Left colon (tissue), 2 donors: ENCODE measurements at places on chromosomes 3 and 15. TPM values are rescaled to one million over a fixed set of nuclear protein-coding genes. Genes with fewer than 3 reads are reported as not detected.

The FAH gene
- 20.5 TPM for total RNA-seq

GRCh38 chr15:55937040-55937439 is 56.4 kb downstream of the NEDD4 start:
- DNase-seq = no peak

DNA sequence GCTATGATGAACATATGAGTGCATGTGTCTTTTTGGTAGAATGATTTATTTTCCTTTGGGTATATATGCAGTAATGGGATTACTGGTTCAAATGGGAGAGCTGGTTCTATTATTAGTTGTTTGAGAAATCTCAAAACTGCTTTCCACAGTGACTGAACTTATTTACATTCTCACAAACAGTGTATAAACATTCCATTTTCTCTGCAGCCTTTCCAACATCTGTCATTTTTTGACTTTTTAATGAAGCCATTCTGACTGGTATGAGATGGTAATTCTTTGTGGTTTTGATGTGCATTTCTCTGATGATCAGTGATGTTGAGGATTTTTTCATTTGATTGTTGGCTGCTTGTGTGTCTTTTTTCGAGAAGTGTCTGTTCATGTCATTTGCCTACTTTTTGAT is 1124.2 kb downstream of the NAALADL2 start:
- no peak for DNase-seq

The UBE3A gene
- total RNA-seq = 88.6 TPM

DNA sequence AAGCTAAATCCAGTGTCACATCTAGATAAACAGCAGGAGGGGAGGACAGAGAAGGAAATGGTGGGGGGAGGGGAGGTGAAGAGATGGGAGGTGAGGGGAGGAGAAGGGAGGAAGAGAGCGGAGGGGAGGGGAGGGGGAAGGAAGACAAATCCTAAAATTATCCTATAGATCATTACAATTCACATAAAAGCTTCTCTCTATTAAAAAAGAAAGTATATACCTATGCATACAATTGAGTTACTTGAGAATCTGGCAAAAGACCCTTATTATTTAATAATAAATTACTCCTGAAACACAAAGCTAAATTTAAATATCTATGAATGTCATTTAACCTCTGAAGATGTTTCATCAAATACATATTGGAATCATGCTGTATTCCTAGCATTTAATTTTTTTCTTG is 303.9 kb downstream of the MAGI1 start:
- DNase-seq = no peak

- DNase-seq = no peak
Observed at GRCh38 chr15:61840090-61840489, 220.2 kb downstream of the VPS13C start.

The SLC22A13 gene
- 0.61 TPM for total RNA-seq
